Activated B cell treated with CpG ODN at 0.5 μM for 24 hours (primary cell): ENCODE measurements at places on chromosomes 16 and 17.

DNA sequence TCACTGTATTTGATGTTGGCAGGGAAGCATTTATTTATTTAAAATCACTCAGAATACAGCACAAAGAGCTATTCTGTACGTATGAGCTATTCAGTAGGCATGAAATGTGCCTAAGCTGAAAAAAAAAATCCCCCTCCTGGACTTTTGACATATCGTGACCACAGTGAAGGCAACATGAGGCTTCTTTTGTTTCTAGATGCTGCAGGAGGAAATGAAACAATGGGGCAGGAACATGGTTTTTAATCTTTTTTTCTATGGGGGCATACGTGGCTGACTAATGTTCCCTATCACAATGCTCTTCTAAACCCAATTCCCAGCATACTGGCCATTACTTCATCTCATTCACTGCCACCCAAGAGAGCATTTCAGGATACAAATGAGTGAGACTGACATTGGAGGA is 191.0 kb upstream of the PMFBP1 start:
- no peak for DNase-seq

GRCh38 chr16:11179574-11179973 is 76.4 kb downstream of the SOCS1 start:
- DNase-seq, result no peak

DNA sequence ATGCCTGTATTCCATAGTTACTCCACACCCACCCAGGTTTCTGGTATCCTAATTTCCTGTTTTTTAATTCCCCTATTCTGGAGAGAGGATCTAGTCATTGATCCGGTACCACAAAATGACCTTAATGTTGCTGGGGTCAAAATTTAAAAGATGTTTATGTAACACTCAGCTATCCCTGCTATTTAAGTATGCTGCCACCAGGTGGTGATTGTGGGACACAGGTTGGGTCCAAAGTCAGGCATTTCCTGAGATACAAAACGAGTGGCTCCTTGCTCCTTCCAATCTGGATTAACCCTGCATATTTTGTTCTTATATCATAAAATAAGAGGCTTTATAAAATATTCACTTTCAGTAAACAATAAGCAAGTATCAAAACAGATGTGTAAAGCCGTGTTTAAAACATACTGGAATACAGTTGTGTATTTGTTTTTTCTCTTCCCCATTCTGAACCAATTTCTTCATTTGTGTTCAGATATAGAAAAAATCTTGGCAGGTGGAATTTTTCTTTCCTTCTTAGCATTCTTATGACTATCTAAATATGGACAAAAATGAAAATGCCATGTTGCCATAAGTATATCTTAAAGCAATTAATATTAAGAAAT is 16.3 kb downstream of the HS3ST4 start:
- no peak for DNase-seq

- no peak for DNase-seq
Measured at GRCh38 chr17:74249590-74250270, 24.3 kb upstream of the DNAI2 start.

DNA sequence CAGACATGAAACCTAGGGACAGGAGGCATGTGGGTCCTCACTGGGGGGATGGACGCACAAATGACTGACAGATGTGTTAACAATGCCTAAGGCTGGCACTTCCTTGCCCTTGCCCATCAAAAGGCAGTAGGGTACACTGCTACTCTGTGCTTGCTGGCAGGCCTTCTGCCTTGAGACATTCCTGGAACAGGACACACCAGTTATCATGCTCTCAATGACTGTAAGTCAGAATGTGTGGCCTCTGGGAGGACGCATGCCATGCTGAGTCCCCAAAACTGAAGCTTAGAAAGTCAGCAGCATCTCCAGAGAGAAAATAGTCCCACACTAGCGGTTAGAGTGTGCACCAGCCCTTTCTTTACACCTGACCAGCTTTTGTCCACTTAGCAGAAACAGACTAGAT is 16.1 kb upstream of the SREBF1 start:
- no peak for DNase-seq
